ENCODE measurements at places on chromosomes 2 and 18.

DNA sequence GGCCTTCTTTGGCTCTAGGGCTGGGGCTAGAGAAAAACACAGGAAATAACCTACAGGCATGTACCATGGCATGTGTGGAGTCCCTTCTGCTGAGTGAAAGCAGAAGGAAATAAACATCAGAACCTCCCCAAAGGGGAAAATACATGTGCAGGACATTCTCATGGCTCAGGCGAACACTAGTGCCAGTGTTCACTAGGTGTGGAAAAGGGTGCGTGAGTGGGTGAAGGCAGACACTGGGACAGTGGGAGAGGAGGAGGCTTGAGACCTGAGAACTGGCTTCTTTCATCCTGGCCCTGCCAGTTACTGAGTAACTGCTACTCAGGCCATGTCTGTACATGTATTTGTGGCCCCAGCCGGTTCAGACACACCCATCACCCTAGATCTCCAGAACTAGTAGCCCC lies 268.2 kb downstream of the PRKCE start:
- DNase-seq = no peak

DNA sequence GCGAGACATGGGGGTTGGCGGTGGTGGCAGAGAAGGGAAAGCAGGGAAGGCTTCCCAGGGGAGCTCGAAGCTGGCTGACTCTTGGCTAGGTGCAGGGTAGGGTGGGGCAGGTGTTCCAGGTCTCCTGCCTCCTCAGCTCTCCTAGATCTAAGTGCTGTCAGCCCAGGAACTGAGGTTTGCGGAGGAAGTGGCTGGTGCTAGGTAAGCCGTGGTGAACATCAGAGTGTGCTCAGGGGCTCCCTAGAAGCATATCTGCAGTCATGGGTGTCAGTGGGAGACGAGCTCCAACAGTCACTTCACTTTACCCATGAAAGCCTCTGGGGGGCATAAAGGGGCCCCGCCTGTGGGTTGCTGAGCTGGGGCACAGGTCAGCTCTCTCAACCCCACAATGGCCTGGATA lies 34.1 kb downstream of the ARHGEF4 start:
- no peak for DNase-seq

GRCh38 chr2:201128933-201129505 lies 13.1 kb downstream of the CFLAR start:
- DNase-seq = peak; percentile 36

- DNase-seq = no peak
Observed at GRCh38 chr2:213251618-213252017, 32.6 kb upstream of the SPAG16 start.

- DNase-seq = no peak
Observed at GRCh38 chr18:9469685-9470084, 5.6 kb upstream of the RALBP1 start.

DNA sequence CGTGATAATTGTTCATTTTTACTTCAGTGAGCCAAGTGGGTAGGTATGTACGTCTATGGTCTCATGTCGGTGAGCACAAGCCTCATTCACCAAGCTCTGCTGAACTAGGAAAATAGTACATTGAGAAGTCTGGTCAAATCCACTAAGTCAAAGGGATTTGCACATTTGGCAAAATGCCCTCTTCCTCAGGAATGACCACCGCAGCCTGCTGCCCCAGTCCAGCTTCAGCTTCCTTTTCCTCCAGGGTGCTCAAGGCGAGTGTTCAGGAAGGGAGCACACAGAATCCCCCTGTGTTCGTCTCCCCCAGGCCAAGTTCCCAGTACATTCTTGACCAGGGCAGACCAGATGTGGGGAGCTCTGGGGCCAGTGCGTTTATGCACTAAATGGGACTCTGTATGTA lies 23.0 kb downstream of the TCF7L1 start:
- no peak for DNase-seq

GRCh38 chr2:148172131-148172753 lies 151.4 kb downstream of the MBD5 start:
- no peak for DNase-seq

DNA sequence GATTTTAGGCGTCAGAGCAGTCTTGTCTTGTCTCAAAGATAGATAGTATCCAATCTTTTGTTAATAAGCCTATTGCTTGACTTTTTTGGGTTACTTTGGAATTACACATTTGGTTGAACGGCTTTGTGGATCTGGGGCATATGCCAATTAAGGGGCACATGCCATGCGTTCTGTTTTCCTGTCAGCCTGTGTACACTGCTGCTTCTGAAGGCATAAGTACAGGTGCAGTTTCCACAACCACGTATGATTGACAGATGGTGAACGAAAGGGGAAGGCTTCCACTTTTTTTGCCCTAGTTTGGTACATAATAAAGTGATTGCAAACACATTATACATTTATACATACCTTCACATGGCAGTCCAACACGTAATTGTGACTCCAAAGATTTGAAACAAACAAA lies 102.3 kb downstream of the RAPH1 start:
- DNase-seq = no peak

DNA sequence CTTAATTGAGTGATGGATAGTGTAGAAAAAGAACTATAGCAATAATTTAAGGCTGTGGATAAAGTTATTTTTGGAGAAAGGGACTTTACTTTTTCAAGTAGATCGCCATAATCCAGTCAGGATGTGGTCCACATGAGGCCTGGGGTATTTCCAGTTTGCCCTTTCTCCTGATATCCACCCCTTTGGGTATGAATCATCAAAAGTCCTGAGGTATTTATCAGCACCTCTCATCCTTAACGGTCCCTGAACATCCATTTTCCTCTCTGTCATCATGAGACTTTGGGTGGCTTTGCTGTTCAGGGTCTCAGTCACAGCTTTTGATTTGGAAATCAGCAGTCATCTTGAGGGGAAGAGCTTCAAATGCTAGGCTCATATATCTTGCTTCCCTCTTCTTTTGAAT lies 39.3 kb upstream of the ELAC1 start:
- DNase-seq = no peak

- DNase-seq = no peak
Observed at GRCh38 chr2:227816507-227817294, 3.1 kb downstream of the CCL20 start.

DNA sequence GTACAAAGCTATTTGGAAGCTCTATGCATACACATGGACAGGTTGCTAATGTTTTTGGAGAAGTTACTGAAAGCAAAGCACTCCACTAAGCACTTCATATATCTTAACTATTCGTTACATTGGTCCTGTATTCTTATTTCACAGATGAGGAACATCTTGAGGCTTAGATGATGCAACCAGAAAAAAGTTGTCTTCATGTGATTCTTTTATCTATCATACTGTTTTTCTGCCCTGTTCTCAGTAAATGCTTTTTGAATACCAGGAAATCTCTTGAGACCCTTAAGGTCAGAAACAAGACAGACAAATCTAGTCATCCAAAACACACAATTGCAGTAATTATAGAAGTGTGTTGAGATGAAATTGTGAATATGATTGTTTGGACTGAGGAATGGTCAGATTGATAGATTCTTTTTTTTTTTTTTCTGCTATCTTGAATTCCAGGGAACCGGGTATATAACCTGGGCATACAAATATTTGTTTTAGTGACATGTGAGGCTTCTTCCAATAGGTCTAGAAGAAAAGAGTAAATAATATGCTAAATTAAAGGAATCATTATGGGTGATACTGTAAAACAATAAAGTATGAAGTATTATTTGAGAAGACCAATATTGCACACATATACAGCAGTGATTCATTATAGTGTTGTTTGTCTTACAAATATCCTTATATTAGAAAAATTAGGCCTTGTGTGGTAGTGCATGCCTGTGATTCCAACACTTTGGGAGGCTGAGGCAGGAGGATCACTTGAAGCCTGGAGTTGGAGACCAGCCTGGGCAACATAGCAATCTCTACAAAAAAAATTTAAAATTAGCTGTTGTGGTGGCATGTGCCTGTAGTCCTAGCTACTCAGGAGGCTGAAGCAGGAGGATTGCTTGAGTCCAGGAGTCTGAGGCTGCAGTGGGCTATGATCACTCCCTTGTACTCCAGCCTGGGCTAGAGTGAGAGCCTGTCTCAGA lies 33.7 kb downstream of the EHBP1 start:
- DNase-seq = no peak

DNA sequence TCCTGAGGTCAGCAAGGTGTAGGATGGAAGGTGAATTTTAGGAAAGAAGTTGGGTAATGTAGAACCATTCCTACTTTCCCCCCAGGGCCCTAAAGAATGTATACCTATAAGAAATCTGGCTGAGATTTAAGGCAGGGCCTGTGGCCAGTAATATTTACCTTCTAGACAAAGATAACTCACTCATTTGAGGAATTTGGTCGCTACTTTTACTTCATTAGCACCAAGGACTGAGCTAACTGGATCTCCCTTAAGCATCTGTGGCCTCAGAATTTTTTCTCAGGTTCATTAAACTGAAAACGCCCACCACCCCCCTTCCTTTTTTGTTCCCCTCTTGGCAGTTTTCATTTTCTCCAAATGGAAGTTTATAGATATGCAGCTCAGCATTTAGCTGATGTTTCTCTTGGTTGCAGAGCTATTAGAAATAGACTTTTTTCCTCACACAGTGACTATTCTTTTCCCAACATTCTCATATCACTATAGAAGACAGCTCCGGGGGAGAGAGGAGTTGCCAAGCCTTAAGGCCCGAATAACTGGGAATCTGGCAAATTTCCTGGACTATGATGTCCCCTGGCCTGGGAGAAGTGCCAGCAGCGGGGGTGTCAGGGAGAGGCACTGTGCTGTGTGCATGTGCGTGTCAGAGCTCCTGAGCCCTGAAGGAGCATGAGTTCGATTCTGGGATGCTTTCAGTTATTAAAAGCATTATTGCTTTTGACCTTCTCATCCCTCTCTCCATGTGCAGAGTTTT lies 310.9 kb downstream of the PRKCE start:
- no peak for DNase-seq

DNA sequence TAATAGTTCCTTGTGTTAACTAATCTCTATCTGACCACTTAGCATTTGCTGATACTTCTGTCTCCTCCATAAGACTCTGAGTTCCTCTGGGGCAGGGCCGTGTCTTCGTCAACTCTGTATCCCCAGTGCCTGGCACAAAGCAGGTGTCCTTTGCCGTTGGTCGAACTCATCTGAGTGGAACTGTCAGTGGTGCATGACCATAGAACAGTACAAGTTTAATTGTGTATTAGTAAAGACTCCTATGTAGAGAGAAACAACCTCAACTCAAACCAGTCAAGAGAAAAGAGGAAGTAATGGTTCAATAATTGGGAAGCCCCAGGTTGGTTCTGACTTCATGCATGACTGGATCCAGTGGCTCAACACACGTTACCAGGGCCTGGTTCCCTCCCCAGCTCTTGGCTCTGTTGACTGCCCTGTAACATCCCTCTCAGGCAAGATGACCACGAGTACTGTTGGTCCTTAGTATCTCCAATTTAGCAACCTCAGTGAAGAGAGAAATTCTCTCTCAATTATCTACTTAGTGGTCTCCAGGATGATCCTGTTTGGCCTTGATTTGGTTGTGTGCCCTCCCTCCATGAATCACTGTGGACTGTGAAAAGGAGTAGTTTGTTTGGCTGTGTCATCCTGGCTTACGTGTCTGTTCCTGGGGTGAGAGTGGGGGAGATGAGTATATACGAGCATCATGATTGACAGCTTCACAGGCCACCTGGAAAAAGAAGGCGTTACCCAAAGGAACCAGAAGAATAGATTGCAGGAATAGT lies 58.5 kb upstream of the MSH6 start:
- DNase-seq = no peak

- DNase-seq = no peak
Observed at GRCh38 chr2:61816480-61817355, 37.1 kb downstream of the FAM161A start.

DNA sequence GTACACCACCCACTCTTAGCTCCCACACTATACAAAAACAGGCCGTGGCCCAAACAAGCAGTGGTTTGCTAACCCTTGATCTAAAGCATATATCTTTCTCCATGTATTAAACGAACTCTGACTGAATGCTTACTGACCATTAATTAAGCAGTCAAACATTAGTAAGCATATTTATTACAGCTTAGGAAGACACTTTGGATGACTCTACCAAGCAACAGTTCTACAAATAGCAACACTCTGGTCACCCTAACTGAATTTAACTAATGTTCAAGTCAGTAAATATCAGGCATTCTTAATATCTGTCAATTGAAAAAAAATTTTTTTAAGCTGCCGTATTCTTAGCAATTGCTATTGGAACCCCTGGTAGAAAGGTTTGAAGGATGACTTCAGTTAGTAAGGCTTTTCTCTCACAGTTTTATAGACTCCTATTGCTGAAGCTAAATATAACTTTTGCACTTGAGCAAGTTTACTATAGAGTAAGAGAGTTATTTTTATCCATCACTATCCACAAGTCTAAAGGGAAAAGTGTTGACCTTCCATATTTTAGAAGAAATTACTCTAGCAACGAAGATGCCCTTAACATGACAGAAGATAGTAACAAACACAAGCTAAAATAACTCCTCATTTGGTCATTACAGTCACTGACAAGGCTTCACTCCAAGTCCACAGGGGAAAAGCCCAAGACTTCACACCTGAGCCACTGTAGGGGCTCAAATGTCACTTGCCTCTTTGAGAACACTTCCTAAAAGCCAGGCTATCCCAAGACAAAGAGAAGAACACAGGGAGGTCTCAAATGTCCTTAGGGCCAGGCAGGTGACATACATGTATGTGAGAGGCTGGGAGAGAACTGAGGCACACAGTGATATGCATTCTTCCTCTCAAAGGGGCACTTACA lies 74.4 kb downstream of the RTN4 start:
- no peak for DNase-seq

DNA sequence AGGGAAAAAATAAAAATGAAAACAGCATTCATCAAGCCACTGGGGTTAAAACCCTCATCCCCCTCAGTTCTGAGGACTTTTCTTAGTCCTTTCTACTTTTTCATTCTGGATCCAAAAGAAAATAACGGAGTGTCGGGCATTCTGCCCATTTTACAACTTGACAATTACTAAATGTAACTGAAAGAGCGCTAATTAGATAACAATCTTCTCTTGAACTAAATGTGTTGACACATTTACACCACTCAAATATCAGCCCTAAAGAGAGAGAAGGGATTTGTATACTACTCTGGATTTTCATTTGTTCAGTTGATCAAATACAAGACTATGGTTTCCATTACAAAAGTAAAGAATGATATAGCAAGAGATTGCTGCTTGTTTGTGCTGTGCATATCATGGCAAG lies 27.5 kb downstream of the ABCA12 start:
- no peak for DNase-seq

- DNase-seq = no peak
Observed at GRCh38 chr2:111222204-111222866, 101.6 kb downstream of the BCL2L11 start.

GRCh38 chr2:45458909-45459563 lies 152.0 kb downstream of the SRBD1 start:
- DNase-seq = no peak

GRCh38 chr18:71027531-71027930 lies 738.7 kb downstream of the SOCS6 start:
- DNase-seq = no peak

GRCh38 chr2:121076885-121077549 lies 208.0 kb downstream of the TFCP2L1 start:
- DNase-seq = peak; percentile 35

- DNase-seq = no peak
Observed at GRCh38 chr2:72917877-72918553, 696 bp downstream of the EMX1 start.

- no peak for DNase-seq
Observed at GRCh38 chr2:8053216-8053615, 628.6 kb upstream of the ID2 start.

All from stimulated activated naive CD4-positive, alpha-beta T cell treated with Interleukin-2 at 50 U/mL for 16 hours (primary cell).